Thymus (tissue), 14 donors: ENCODE measurements at places on chromosomes 2 and 18. TPM values are rescaled to one million over a fixed set of nuclear protein-coding genes. Genes with fewer than 3 reads are reported as not detected.

GRCh38 chr2:118050974-118051373 lies 37.1 kb upstream of the CCDC93 start:
- DNase-seq = no peak
- H3K27me3 ChIP-seq = peaks cover 5% of the 10 kb centered on the region
- H3K4me3 ChIP-seq = no peak overlapping the region

DNA sequence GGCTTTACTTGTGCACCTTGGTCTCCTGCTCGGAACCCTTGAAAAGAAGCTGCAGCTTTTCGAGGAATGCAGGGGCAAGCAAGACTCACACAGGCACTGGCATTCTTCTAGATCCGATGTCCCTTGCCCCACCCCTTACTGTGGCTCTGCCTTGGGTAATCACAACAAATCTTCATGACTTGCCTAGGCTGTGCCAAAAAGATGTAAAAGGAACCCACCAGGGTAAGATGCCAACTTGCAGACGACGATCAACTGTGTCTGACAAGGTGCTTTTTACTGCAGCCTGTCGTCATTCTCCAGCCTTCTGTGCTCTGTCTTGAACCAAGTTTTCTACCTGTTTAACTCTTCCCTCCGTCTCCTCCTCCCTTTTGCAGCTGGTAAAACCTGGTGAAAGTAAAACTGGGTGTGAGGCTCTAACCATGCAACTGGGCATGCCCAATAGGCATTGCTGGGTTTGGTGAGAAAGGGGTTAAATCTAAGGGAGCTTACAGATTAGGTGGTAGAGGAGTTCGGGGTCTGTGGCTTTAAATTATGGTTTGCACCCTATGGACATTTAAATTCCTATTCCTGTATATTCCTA lies 909 bp upstream of the NRXN1 start:
- H3K4me3 ChIP-seq = no peak overlapping the region
- no peaks in the 10 kb centered on the region for H3K27me3 ChIP-seq

DNA sequence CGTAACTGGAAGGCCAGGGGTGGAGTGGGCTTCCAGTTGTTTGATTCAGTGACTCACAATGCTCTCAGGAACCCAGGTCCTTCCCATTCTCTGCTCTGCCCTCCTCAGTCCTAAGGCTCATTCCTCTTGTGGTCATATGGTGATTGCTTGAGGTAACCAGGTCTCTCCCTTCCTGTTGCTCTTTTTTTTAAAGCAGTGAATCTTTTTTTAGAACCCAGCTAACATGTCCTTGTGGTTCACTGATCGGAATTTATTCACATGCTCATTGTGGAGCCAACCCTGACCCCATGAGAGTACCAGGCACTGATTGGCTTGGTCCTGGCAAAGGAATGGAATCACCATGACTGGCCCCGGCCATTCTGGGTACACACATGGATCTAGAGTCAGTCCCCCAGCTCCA lies 7.4 kb downstream of the THNSL2 start:
- H3K27me3 ChIP-seq = peaks cover 19% of the 10 kb centered on the region
- no peaks in the 10 kb centered on the region for H3K4me1 ChIP-seq
- H3K4me3 ChIP-seq = no peak overlapping the region
- no peak overlapping the region for H3K27ac ChIP-seq

- H3K4me1 ChIP-seq = peaks cover 5% of the 10 kb centered on the region
- no peak overlapping the region for H3K27ac ChIP-seq
- peaks cover 34% of the 10 kb centered on the region for H3K36me3 ChIP-seq
- no peak for DNase-seq
- H3K27me3 ChIP-seq = no peaks in the 10 kb centered on the region
- no peak overlapping the region for H3K4me3 ChIP-seq
These were observed 5.9 kb downstream of the IWS1 start for GRCh38 chr2:127520424-127520823.

- DNase-seq = no peak
- no peak overlapping the region for H3K27ac ChIP-seq
- no peaks in the 10 kb centered on the region for H3K36me3 ChIP-seq
- no peaks in the 10 kb centered on the region for H3K27me3 ChIP-seq
These were observed 300.7 kb downstream of the NOL4 start for GRCh38 chr18:33923980-33924379.

GRCh38 chr2:58851598-58851997 lies 610.5 kb upstream of the FANCL start:
- DNase-seq = no peak
- no peaks in the 10 kb centered on the region for H3K27me3 ChIP-seq
- H3K4me1 ChIP-seq = no peaks in the 10 kb centered on the region
- H3K36me3 ChIP-seq = no peaks in the 10 kb centered on the region

DNA sequence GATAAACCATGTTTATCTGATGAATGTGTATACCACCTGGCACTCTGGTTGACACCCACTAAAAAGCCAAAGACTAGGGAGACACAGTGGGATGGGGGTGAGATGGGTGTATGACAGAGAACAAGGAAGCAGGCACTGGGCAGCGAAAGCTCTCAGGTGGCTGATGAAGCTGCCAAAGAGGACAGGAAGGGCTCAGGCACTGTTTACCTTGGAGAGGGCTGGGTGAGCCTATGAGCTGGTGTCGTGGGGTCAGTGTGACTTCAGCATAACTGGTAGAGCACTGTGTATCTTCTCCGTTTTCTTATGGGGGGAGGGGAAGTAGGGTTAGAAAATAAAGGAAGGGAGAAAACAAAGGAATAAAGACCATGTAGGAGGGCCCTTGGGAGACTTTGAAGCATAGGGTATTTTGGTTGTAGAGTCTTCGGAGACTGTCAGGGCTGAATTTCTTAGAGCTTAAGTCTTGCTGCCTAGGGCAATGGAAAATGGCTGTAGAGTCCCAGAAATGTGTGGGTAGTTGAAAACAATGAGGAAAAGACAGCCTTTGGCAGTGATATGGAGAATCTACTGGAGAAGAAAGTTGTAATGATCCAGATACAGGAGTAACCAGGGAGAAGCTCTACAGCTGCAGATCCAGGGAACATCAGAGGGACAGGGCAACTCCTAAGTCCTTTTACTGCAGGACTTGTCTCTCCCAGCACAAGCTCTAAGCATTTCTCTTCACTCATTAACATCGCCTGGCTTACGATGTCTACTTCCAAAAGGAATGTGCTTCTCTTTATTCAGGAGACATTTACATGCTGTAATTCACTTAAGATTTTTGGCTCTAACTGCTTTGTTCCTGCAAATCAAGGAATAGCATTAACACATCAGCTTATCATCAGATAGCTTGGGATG lies 120.0 kb downstream of the AQP4 start:
- H3K36me3 ChIP-seq = no peaks in the 10 kb centered on the region
- DNase-seq = no peak

DNA sequence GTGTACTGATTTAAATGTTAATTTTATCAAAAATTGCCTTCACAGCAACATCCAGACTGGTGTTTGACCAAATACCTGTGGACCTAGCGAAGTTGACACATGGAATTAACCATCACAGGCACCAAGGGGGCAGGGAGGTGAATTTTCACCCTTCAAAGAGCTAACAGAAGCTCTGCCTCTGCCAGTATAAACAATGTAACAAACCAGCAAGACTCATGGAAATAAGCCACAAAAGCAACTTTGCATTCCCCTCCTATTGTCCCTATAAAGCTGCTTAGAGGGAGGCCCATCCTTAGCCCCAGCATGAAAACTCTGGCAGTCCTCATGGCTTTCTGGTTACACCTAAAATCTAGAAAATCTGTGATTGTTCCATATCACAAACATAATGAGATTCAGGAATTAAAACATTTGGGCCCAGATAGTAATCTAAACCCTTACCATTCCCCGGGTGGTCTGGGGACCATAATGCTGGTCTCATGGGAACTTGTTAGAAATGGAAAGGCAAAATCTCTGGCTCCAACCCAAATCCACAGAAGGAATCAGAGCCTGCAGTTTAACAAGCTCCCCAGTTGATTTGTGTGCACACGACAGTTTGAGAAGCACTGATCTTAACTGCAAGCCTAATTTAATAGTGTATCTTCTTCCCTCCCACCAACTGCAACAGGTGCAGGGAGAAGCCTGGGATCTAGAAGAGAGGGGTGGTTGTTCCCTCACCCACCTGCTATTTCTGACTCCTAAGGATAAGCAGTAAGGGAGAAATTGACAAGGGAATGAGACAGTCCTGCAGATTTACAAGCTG lies 23.1 kb downstream of the SERPINB11 start:
- no peak for DNase-seq
- H3K4me3 ChIP-seq = no peak overlapping the region
- H3K27me3 ChIP-seq = no peaks in the 10 kb centered on the region
- no peaks in the 10 kb centered on the region for H3K4me1 ChIP-seq
- H3K36me3 ChIP-seq = no peaks in the 10 kb centered on the region

DNA sequence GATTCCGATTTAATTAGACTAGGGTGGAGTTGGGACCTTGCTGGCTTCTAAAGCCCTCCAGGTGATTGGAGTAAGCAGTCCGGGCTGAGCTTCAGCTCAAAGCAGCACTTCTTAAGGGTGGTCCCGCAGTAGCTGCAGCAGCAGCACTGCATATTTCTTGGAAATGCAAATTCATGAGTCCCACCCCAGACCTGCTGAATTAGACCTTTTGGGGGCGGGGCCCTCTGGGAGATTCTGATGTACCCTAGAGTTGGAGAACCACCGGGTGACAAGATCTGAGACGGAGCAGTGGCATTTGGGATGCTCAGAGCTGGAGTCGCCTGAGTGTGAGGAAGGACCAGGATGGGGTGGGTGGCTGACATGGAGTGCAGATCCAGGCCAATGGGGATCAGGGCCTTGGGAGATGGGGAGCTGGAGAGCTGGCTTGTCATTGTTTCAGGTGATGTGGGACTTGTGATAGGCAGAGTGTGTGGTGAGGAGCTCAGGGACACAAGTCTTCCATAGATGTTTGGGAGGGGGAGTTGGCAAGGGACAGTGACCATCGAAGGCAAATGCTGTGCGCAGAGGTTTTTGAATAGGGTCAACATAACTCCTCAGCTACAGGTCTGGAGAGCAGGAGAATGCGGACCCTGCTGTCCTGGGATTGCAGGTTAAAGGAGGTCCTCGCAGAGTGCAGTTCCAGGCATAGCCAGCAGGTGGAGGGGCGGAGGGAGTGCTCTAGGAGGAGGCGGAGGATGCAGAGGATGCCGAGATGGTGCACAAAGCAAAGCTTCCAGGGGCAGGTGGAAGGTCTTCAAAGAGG lies 130.9 kb upstream of the RAB12 start:
- peak; percentile 77 for DNase-seq
- H3K4me3 ChIP-seq = no peak overlapping the region
- no peaks in the 10 kb centered on the region for H3K36me3 ChIP-seq
- no peaks in the 10 kb centered on the region for H3K4me1 ChIP-seq
- no peak overlapping the region for H3K27ac ChIP-seq
- no peaks in the 10 kb centered on the region for H3K27me3 ChIP-seq

DNA sequence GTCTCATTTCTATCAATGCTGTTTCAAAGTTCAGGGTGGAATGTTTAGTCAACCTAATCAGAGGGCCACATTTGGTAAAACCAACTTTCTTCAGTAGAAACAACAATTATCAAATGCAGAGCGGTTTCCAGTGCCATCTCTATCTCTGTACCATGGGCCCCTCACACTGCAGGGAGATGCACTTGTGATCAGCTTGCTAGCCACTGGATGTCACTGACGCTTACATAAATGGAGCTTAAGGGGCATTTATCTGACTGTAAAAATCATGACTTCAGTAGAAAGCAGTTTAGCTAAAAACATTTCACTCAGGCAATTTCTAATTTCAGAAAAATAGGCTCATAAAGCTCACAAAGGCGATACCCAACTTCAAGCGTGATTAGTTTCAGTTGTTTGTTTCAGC lies 678.0 kb downstream of the ZEB2 start:
- H3K36me3 ChIP-seq = no peaks in the 10 kb centered on the region
- H3K4me1 ChIP-seq = no peaks in the 10 kb centered on the region
- H3K4me3 ChIP-seq = no peak overlapping the region
- no peak for DNase-seq
- no peak overlapping the region for H3K27ac ChIP-seq

- no peak overlapping the region for H3K4me3 ChIP-seq
- H3K27ac ChIP-seq = no peak overlapping the region
- H3K27me3 ChIP-seq = no peaks in the 10 kb centered on the region
These were observed 489.1 kb upstream of the LRRTM4 start for GRCh38 chr2:78011251-78011650.

DNA sequence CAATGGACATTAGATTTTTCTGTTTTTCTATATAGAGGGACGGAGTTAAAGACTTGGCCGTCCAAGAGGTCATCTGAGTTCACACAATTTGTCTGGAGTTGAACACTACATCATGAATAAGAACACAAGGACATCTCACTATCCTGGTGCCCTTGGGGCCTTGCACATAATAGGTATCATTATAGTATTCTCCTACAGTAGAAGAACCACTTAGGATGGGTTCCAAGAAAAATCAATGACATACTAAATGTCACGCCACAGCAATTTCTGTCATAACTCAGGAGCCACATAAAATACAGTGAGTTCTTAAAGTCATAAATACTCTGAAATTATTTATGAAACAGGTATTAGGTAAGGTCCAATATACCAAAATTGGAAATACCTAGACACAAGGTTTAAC lies 154.4 kb downstream of the NCKAP5 start:
- DNase-seq = no peak
- H3K4me3 ChIP-seq = no peak overlapping the region
- H3K27ac ChIP-seq = no peak overlapping the region
- no peaks in the 10 kb centered on the region for H3K27me3 ChIP-seq
- no peaks in the 10 kb centered on the region for H3K36me3 ChIP-seq

The FAM237A gene
- not detected for total RNA-seq

The CNTNAP5 gene
- total RNA-seq = 0.14 TPM

The TCF23 gene
- total RNA-seq = 0.14 TPM
